ENCODE measurements at places on chromosomes 3 and 15.

- no peak for DNase-seq
Observed at GRCh38 chr3:56867671-56868070, 65.9 kb upstream of the ARHGEF3 start.

GRCh38 chr3:96622878-96623277 lies 191.5 kb upstream of the EPHA6 start:
- no peak for DNase-seq

DNA sequence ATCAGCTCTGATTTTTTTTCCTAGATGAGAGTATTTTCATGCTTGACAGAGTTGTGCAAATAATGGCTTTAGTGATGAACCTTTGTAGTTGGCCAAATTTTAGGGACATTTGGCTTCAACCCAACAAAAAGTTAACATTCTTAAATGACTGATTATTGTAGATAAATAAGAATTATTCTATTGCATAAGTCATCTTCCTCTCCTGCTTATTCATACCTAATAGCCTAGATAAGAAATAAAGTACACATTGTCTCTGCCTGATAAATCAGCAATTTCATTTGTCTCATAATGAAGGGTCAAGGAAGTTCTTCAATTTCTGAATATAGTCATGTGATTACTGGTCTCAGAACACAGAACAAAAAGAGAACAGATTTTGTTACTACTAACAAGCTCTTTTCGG lies 428.9 kb upstream of the IL12A start:
- no peak for DNase-seq

- no peak for DNase-seq
Observed at GRCh38 chr15:89167267-89168176, 53.9 kb downstream of the RLBP1 start.

GRCh38 chr3:132079147-132079546 lies 44.3 kb upstream of the CPNE4 start:
- DNase-seq, result no peak

GRCh38 chr3:126320517-126321293 lies 36.5 kb downstream of the KLF15 start:
- no peak for DNase-seq

DNA sequence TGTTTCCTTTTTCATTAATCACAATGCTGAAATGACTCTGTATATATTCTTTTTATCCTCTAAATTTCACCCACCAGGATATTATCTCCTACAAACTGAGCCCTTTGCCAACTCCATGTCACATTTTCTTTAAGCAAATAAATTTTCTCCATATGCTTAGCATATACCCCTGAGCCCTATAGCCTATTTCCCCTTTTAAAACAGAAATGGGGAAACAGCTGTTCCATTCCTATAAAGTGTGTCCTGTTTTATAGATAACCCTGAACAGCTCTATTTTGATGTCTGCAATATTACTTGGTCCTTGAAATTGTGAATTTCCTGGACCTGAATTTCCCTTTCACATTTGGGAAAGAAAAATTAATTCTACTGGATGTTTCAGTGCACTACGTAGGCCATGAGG lies 15.6 kb upstream of the FILIP1L start:
- DNase-seq, result no peak

DNA sequence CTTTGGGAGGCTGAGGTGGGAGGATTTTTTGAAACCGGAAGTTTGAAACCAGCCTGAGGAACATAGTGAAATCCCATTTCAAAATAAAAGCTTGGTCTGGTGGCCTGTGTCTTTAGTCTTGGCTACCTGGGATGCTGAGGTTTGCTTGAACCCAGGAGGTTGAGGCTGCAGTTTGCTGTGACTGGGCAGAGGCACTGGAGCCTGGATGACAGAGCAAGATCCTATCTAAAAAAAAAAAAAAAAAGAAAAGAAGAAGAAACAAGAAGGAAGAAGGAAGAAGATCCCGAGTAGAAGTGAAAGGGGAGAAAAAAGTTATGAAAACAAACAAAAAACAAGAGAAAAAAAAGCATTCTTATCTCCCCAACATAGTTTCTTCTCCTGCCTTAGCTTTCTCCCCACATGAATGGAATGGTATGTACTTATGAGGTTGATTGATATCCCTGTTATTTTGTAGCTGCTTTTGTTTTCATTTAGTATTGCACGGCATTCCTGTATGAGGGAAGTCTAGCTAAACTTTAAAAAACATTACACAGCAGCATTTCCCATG lies 42.4 kb downstream of the TMEM40 start:
- no peak for DNase-seq

DNA sequence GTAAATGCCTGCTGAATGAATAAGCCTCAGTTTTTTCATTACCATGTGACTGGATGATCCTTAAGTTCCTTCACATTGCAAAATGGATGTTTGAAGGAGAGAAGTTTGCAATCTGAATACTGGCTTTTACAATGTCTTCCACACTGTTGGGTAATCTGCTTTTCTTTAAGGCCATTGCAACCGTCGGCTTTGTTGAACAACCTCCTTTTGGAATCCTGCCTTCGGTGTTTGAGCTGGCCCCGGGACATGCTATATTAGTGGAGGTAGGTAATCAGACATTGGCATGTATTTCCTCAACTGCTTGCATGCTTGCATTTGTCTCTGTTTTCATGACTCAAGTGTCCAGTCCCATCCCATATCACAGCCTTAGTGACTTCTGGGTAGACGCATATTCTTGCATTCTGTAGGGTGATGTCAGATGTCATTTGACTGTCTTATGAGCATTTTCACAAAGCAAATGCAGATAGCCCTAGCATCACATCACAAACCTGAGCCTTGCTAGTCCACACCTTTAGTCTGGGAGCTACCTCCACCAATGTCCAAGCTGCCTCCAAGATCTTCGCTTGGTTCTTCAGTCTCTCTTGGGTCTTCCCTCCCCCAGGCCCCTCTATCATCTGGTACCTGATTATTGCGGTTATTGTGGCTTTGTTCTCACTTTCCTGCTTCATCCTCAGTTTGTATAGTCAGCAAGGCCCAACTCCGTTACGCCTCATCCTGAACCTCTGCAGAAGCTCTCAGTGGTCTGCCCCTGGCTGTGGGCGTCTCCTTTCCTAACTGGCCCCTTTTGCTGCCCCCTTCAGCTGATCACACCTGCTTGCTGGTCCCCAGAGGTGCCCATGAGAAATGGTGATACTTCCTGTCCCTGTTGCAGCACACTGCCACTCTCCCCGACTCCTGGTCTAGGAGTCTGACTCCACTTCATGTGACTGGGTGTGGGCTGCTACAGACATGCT lies 48.5 kb downstream of the ACAA1 start:
- DNase-seq, result no peak

- no peak for DNase-seq
Observed at GRCh38 chr15:77239882-77240608, 169.1 kb upstream of the TSPAN3 start.

DNA sequence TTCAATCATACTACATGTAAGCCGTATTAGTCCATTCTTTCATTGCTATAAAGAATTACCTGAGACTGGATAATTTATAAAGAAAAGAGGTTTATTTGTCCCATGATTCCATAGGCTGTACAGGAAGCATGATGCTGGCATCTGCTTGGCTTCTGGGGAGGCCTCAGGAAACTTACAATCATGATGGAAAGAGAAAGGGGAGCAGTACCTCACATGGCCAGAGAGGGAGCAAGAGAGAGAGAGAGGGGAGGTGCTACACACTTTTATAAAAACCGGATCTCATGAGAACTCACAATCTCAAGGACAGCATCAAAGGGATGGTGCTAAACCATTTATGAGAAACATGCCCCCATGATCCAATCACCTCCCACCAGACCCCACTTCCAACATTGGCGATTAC lies 14.3 kb upstream of the CLASP2 start:
- DNase-seq, result no peak

DNA sequence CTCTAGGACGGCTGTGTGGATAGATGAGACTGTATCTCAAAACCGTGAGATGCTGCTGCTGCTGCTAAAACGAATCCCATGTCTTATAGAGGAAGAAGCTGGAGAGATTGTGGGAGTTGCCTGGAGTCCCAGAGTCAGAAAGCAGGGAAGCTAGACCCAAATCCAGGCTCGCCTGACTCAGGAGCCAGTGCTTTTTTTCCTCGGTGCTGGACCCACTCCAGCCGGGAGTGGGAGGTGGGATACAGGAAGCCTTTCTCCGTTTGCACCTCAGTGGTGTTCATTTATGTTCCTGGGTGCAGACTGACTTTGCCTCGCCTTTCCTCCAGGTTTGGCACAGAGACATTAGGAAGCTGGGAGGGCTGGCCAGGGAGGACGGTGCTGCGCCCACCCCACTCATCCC lies 150.9 kb upstream of the LINGO1 start:
- no peak for DNase-seq

DNA sequence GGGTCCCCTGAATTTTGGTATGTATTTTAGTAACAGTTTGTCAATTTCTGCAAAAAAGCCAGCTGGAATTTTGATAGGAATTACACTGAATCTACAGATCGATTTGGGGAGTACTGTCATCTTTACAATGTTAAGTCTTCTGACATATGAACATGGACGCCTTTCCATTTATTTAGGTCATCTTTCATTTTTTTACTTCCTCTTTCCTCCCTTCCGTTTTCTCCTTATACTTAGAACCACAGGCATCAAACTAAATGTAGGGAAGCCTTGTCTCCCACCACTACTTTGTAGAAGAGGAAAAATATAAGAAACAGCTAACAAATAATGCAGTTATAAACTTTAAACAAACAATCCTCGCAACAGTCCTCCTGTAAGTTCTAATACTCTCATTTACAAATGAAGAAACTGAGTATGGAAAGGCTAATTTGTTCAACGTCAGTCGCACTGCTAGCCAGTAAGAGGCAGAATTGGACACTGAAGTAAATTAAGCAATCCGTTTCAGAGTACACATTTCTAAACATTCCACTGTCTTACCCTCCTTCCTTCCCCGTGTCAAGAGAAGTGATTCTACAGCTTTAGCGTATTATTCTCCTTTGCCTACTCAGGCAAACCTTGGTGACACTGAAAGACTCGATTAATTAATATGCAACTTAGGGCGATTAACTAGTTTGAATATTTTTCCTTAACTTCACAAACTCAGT lies 25.6 kb downstream of the RHOA start:
- DNase-seq, result no peak

DNA sequence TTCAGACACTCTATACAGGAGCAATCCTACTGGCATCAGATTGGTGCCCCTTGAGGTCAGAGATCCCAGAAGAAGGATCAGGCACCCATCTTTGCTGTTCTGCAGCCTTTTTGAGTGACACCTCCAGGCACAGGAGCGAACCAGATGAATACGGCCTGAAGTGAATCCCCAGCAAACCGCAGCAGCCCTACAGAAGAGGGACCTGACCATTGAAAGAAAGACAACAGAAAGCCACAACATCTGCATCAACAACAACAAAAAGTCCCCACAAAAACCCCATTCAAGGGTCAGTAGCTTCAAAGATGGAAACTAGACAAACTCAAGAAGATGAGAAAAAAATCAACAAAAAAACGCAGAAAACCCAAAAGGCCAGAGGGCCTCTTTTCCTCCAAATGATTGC lies 130.4 kb downstream of the PPM1L start:
- no peak for DNase-seq

DNA sequence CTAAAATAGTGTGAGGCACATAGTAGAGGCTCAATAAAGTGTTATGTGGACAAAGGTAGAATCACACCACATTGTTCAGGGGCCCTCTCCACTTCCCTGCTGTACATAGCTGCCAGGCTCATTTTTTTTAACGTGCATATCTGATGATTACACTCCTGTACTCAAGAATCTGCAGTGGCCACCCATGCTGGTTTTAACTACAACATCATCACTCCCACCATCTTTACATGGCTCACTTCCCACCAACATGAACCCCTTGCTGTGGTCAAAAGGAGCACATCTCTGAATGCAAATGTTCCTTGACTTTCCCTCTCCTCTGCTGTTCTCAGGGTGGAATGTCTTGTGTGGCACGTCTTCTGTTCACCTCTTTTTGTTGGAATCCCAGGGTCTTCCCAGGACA lies 76.7 kb downstream of the FEM1B start:
- DNase-seq, result no peak

DNA sequence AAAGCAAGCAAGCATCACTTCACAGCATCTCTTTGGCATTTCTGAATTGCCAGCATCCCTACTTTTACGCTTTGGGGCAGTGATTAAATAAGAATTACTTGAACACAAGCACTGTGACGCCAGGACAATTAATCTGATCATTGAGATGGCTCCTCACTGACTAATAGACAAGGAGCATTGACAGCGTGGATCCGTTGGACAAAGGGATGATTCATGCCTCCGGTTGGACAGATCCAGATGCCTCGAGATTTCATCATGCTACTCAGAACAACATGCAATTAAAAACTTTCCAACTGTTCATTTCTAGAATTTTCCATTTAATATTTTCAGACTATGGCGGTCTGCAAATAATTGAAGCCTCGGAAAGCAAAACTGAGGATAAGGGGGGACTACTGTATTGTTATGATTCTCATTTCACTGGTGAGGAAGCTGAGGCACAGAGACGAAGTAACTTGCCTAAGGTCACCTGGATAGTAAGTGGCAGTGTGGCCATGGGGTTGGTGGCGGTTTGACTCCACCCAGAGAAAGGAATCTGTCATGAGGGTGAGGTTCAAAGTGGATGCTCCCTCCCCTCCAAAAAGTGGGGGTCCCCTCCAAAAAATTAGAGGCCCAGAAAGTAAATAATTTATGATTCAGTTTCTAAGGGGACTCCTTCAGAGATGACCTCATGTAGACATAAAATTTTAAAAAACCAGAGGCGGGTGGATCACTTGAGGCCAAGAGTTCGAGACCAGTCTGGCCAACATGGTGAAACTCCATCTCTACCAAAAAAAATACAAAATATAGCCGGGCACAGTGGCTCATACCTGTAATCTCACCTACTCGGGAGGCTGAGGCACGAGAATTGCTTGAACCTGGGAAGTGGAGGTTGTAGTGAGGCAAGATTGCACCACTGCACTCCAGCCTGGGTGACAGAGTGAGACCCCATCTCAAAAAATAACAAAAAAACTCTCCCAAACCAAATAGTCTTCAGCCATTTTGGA lies 12.3 kb upstream of the PGPEP1L start:
- DNase-seq, result no peak

GRCh38 chr3:113985541-113985940 lies 37.7 kb downstream of the ZDHHC23 start:
- no peak for DNase-seq

DNA sequence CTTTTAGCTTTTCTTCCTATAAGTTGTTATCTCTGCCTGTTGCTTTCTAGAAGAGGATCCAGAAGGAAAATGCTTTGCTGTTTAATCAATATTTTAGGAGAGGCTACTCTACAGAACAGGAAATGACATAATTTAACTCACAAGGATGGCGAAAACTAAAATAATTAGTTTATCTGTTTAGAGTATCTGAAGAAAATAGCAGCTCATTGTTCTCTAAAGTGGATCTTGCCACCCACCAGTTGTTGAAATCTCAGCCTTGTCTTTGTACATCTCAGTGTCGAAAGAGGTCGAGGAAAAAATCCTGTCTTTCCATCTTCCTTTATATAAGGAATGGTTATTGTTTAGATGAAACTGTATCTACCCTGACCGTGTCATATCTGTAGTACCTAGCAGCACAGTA lies 126.6 kb downstream of the ZNF609 start:
- DNase-seq, result no peak

DNA sequence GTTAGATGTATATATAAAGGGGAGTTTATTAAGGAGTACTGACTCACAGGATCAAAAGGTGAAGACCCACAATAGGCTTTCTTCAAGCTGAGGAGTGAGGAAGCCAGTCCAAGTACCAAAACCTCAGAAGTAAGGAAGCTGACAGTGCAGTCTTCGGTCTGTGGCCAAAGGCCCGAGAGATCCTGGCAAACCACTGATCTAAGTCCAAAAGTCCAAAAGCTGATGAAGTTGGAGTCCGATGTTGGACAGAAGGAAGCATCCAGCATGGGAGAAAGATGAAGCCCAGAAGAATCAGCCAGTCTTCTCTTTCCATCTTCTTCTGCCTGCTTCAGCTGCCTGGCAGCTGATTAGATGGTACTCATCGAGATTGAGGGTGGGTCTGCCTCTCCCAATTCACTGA lies 107.5 kb downstream of the BCHE start:
- no peak for DNase-seq

- DNase-seq, result no peak
Observed at GRCh38 chr3:134810052-134810435, 15.0 kb downstream of the EPHB1 start.

Data from NK-92 treated with Interleukin-12 subunit alpha and Interleukin-12 subunit beta, amount 100 ng/mL, for 24 hours (cell line).